ENCODE measurements at places on chromosomes 12 and 14.

DNA sequence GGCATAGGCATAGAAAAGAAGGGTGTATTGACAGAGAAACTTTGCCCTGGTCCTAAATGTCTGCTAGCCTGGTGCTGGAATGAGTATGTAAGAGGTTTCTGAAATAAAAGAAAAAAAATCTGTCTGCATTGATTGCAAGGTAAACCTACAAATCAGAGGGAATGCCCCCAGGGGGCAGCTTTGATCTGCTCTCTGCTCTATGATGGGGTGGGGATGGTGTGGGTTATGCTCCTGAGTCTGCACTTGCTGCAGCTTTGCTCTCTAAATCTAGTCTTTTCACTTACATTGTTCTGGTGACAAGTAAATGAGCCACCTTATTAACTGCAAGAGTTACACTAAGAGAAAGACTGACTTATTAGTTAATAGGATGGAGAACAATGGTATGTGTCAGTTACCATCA, 468.4 kb upstream of the STXBP6 start:
- no peak for DNase-seq

DNA sequence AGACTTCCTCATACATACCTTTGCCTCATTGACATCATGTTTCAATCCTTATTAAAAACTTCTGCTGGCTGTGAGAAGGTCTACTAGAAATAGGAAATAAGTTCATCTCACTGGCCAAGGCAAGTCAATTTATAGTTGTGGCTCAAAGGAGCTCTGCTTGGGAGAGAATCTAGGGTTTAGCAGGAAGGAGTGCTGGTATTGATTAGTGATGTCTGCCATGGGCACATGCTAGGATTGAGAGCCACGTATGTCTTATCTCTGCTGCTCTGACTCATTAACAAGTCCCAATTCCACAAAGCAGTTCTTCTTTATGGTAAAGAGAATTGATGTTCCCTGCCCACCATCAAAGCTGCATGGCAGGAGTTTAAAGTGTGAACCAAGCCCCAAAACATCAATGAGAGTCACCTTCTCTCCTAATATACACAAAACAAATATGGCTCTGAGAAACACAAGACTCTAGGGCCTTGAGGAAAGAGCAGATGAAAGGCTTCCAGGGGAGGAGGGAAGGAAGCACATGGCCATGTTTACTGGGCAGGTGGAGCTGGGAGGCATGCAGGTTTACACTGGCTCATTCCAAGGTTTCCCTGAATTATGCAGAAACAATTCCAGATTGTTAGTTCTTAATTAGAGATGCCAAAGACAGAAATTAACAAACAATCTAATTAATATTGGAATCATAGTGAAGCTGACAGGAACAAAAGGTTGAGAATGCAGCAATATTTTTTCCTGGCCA, 931.9 kb upstream of the TMEM132C start:
- DNase-seq: no peak

- no peak for DNase-seq
Observed at GRCh38 chr12:69352904-69353303, 4.7 kb downstream of the LYZ start.

- no peak for DNase-seq
Observed at GRCh38 chr12:88325076-88325815, 183.1 kb downstream of the TMTC3 start.

GRCh38 chr12:106759526-106760183, 14.8 kb upstream of the RIC8B start:
- no peak for DNase-seq

DNA sequence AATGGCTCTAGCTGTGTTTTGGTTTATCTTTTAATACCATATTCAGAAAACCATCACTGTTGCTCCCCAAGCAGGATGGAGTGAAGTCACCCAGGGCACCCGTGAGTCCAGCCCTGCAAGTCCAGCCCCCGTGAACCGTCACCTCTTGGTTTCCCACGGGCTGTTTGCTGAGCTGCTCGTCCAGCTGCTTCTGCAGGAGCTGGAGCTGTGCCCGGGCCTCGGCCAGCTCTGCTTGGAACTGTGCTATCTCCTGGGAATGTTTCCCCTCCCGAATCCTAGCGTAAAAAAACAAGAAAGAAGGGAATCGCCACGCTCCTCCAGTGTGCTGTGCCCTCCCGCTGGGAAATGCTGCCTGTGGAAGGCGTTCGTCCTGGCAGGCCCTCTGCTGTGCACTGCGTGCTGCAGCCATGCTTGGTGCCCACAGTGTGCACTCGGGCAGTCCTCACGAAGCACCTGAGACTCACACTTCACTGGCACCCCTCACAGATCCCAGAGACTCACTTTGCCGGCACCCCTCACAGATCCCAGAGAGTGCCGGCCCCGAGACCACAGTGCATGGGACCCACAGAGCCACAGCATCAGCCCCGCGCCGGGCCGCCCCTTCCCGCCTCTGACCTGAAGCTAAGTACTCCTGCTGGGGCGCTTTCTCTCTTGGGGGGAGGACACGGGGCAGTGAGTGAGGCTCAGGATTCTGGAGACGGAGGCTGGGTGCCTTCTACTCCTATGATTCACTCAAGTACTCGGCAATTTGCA, 15.4 kb upstream of the ANKLE2 start:
- no peak for DNase-seq

- no peak for DNase-seq
Observed at GRCh38 chr12:89326239-89327040, 25.9 kb downstream of the DUSP6 start.

GRCh38 chr12:10158406-10158805, 13.5 kb downstream of the OLR1 start:
- DNase-seq: no peak

- no peak for DNase-seq
Observed at GRCh38 chr12:31594681-31595080, 3.7 kb upstream of the DENND5B start.

GRCh38 chr14:63922696-63923421, 70.1 kb downstream of the SYNE2 start:
- no peak for DNase-seq

- DNase-seq: no peak
Observed at GRCh38 chr14:81406863-81407262, 6.7 kb upstream of the STON2 start.

- DNase-seq: no peak
Observed at GRCh38 chr12:118271770-118272417, 100.8 kb downstream of the TAOK3 start.

DNA sequence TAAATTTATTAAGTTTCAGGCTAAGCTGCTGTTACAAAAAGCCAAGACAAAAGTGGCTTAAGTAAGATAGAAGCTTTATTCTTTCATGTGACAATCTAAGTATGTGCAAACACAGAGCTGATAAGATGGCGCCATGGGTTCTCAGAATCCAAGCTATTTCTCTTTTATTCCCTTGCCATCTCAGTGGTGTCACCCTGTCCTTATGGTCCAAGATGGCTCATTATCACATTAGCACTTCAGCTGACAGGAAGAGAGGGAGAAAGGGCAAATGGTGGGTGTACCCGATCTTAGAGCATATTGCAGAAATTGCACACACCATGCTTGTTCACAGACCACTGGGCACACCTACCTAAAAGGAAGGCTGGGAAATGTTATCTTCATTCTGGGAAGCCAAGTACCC, 211.7 kb downstream of the TMTC2 start:
- no peak for DNase-seq

DNA sequence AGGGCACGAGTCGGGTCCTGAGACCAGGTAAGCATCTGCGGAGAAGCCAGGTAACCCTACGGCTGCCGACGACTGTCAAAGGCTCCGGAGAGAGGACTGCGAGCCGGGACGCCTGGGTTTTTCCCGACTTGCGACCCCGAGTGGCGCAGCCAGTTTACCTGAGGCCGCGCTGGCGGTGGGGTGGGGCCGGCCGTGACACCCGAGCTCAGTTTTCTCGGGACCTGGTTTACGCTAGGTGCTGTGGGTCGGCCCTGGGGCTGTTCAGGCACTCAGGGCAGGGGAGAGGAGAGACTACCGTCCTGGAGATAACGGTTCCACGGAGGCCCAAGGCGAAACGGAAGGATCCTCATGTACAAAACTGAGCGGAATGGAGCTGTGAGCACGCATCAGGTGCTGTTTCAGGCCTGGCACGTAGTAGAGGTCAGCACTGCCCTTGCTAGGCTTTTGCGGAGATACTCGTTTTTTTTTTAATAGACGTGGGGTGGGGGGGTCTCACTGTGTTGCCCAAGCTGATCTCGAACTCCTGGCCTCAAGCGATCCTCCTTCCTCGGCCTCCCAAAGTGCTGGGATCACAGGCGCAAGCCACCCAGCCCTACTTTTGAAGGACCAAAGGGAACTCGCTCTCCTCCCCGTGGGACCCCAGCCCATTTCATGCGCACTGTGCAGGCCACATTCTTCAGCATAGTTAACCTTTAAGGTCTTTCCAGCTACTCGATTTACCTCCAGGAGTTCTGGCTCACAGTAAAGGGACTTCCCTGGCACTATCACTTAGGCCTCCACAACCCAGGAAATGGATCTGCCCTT, 471 bp downstream of the MTRFR start:
- DNase-seq: no peak

GRCh38 chr14:23033251-23033727, 1.4 kb downstream of the PSMB5 start:
- DNase-seq: no peak

DNA sequence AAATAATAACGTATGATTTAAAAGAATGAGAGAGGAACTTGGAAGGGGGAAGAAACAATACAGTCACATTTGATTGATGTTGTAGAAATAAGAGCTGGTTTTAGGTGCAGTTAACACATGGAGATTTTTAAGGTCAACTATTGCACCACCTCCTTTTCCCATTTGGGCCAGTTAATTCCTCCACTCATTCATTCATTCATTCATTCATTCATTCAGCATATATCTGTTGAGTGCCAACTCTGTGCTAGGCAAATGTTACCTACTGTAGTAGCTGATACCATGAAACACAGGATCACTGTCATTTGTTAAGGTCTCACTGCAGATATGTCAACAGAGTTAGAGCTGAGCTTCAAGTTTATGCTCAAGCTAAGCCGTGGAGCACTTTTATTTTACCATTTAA, 115.7 kb upstream of the ARID2 start:
- DNase-seq: no peak

GRCh38 chr12:34341362-34341733, 319.1 kb downstream of the ALG10 start:
- no peak for DNase-seq

DNA sequence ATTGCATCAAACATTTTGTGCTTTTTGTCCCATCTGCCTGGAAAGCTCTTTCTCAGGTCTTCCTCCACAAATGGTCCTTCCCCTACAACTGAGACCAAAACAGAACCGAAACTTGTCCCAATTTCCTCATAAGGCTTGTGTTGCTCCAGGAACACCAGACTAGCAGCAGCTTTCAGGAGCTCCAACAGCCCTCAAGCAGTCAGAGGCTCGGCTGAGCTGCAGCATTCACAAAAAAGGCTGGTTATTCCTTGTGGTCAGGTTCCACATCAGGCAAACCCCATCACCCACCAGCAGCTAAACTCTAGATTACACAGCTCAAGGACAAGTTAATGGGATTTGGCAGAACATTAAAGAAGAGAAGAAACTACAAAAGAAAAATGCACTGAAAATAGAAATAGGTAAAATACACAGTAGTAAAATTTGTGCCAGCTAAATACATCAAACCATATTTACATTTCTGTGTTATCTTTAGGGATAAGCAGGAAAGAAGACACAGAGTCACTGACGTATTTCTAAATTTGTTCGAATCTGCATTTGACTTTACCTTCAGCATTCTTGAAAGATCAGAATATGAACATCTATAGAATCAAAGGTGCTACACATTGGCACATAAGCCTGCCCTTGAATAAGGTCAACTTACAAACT, 141.2 kb downstream of the STXBP6 start:
- no peak for DNase-seq

DNA sequence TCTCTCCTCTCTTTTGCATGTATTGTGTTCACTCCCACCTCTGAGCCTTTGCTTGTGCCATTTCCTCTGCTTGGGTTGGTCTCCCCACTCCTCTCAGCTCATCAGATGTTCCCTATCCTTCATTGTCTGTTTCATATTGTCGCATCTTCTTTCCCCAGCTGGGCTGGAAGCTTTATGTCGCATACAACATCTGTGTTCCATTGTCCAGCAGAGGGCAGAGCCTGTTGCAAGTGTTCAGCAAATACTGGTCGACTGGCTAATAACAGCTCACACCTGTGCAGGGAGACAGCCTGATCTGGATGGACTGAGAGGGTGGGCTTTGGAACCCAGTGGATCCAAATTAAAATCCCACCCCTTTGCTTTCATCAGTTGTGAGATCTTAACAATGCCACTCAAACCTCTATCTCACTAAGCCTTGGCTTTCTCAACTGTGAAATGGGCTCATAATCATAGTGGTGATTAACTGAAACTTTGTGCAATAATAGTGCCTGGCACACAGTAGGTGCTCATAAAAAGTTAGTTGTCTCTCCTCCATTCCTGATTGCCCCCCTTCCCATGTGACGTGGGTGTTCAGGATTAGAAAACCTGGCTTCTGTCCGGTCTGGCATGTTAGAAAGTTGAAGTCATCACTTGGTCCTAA, 75.8 kb downstream of the RIN3 start:
- no peak for DNase-seq

- DNase-seq: no peak
Observed at GRCh38 chr14:99568567-99569560, 35.1 kb downstream of the CCDC85C start.

DNA sequence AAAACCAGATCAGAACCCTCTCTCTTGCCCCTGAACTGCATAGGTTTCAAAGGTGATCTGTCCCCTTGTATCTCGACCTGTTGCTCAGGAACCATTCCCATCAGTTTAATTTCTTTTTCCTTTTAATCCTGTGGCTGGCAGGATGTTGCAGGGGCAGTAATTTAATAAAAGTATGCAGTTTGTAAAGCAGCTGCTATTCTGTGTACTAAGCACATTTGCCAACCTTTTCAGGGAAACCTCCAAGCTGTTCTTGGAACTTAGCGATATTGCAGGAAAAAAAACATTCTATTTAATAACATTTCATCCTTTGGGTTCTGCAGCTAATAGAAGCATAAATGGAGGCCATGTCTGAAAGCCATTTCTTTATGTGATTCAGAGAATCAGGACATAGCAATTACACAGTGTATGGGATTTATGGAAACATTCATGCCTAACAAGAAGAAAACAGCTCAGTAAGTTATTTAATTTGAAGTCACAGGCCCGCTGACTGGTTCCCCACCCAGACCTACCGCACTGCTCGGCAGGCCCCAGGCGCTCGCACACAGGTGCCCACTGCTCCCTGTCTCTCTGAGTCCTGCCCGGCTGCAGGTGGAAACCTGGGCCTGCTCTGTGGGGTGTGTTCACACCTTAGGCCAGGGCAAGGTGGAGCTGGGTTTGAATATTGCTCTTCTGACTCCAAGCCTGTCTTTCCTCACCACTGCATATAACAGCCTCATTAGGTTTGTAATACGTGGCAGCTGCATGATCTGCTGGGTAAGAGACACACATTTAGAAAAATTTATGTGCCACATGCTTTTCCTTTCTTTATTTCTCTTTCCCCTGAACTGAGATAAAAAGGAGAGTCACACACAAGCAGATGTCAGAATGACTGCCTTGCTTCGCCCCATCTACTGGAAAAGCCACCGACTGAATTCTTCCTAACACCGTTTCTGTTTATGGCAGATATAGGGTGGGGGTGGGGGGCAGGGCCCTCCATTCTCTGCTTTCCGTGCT, 119.7 kb downstream of the SLC25A47 start:
- no peak for DNase-seq

GRCh38 chr12:66713984-66714383, 35.1 kb upstream of the GRIP1 start:
- DNase-seq: no peak

GRCh38 chr14:95356245-95356869, 36.6 kb upstream of the CLMN start:
- no peak for DNase-seq

GRCh38 chr12:46402941-46403718, 30.6 kb upstream of the SLC38A2 start:
- DNase-seq: no peak

GRCh38 chr12:123726244-123726643, 14.1 kb downstream of the ATP6V0A2 start:
- no peak for DNase-seq

- DNase-seq: no peak
Observed at GRCh38 chr14:80787876-80788275, 153.7 kb downstream of the CEP128 start.
